ENCODE measurements at places on chromosomes 7 and 10.

GRCh38 chr7:157874870-157875229, 538.0 kb downstream of the DNAJB6 start:
- no peak for DNase-seq

DNA sequence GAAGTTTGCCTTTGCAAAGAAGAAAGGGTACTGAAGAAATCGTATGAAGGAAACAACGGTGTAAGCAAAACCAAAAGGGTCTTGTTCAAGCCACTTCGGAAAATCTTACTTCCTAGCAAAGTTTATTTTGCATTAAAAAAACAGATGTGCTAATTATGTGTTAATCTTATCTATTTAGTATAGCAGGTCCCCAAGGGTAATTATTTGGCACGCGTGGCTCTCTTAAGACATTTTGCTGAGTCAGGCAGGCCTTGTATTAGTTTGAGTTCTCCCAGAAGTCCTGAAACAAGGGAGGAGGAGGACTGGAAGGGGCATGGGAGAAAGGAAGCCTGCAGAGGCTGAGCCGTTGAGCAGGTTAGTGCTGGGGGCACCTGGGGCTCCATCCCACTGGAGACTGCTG, 44.9 kb downstream of the TMEM178B start:
- no peak for DNase-seq

DNA sequence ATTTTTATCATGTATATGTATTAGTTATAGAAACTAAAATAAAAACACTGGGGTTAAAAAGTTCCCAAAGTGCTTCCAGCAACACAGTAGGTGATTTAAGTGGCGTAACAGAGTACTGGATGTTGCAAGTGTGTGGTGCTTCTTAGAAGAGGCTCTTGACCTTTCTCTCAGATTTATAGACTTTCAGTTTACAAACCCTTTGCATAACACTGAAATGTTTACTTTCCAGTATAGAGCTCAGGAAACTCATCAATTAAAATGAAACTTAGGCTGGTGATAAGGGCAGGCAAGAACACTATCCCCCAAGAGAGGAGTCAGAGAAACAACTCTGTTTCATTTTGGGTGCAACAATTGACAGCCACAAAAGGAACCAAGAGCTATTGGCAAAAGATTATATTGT, 27.5 kb upstream of the SMC3 start:
- no peak for DNase-seq

DNA sequence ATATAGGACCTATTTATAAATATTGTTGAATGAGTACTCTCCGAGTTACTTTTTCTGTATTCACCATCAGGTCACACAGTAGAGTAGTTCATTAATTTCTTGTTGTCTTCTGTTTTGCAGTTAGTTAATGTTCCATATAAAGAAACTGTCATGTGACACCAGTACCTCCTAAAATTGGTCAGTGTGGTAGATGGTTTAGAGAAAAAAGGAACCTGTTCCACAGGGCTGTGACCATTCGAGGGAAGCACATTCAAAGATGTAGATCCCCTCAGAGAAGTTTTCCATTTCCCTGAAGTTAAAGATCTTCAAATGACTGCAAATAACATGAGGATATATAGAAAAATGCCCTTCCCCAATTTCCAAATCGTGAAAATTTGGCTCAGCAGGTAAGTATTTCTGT, 45.7 kb downstream of the PRPF18 start:
- no peak for DNase-seq

- no peak for DNase-seq
These were observed 14.6 kb upstream of the PCDH15 start for GRCh38 chr10:54815583-54815982.

- no peak for DNase-seq
These were observed 68.1 kb downstream of the EXOC6 start for GRCh38 chr10:92916433-92916832.

GRCh38 chr7:28093623-28094232, 86.9 kb downstream of the JAZF1 start:
- DNase-seq: peak; percentile 66

DNA sequence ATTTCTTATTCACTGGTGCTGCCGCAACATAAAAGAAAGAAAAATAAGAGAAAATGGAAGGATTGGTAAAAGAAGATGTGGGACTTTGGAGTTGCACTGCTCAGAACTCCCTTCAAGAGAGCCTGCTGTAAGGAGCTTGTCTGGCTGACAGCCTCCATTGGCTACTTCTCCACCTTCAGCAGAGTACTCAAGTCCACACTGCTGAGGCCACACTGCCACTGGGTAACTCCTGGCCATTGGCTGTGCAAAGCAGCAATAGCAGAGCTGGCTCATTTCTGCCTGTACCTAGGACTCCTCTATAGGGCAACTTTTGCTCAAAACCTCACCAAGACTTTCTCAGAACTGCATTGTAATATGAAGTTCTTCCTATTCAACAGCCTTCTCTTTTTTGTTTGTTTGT, 38.7 kb upstream of the PCLO start:
- DNase-seq: no peak

DNA sequence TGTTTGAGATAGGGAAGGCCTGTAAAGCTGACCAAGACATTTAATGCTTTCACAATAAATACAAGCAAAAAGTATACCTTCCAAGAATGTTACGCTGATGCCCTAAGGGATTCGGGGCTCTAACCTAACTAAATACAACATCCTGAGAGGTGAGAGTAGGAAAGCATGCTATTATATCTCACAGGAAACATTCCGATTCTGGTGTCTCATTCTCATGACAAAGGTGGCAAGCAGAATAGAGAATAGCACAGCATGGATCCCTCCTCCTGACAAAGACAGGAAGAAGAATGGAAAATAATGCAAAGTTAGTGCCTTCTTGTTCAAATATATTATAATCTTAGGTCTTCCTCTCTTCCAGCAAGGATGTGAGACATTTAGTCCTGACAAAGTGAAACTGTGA, 504.3 kb downstream of the TFEC start:
- no peak for DNase-seq

GRCh38 chr7:131521651-131522163, 34.7 kb downstream of the PODXL start:
- DNase-seq: no peak

- DNase-seq: no peak
These were observed 51.3 kb downstream of the NEURL1 start for GRCh38 chr10:103544657-103545310.

DNA sequence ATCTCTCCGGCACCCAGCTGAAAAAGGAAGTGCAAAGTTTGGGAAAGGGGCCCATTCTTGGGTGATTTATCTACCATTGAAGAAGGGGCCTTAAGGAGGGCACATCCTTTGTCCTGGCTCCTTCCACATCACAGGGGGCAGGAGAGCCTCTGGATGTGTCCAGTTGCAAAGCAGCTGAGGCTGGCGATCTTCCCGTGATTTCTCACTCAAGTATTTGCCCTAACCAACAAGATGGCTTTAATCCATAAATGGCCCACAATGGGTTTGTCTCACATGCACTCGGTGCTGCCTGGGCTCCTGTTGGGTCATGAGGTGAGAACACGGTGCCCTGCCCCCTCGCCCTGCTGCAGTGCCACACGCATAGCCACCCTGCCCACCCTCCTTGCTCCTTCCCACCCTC, 14.2 kb upstream of the FRMPD2 start:
- DNase-seq: no peak

DNA sequence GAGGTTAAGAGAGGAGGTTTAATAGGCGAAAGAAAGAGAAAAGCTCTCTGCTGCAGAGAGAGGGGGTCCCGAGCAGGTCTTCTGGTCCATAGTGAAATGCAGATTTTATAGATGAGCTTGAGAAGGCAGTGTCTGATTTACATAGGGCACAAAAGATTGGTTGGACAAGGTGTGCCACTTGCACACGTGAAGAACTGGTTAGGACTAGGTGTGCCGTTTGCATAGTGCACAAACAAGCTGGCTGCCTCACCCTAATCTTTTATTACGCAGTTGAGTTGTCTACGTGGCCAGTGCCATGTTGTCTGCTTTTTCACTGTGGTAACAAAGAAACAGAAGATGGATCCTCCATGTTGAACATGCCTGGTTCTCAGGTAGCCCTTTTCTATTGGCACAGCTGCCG, 82.6 kb downstream of the AMPH start:
- no peak for DNase-seq

DNA sequence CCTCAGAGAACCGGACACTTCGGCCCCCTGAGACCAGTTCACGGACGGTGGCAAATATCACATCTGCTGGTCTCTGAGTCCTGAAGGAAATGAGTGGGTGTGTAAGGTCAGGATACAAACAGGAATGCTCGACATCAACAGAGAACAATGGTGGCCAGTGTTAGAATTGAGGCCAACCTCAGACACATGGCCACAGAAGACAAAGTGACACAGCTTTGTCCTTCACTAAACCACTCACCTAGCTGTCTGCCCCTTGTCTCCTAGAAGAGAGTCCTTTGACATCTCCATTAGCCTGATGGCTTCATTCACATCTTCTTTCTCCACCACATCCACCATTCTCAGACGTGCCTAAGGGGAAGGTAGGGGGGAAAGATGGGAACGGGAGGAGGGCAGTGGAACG, 4.3 kb downstream of the COPS6 start:
- DNase-seq: no peak

GRCh38 chr10:100253041-100253440, 14.4 kb downstream of the CWF19L1 start:
- DNase-seq: no peak

Measured in fibroblast of skin of right biceps (primary cell).